ENCODE measurements at places on chromosomes 16 and 17.

GRCh38 chr16:314351-314750, 31.4 kb downstream of the PDIA2 start:
- DNase-seq = no peak

- DNase-seq = no peak
Measured at GRCh38 chr16:72255786-72256185, 83.8 kb upstream of the PMFBP1 start.

DNA sequence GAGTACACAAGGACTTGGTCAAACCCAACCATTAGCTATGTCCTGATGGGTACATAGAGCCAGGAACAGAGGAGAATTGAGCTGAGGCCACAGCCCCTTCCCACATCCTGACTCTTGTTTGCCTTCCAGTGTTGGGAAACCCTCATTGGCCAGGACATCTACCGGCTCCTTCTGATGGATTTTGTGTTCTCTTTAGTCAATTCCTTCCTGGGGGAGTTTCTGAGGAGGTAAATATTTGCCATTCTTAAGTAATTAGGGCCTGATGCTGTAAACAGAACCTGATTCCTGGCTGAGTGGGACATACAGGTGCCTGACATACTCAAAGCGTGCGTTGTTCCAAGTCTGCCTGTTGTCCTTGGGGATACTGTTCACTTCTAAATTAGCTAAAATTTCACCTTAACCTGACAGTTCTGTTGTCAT, 42.6 kb downstream of the GDE1 start:
- DNase-seq = no peak

DNA sequence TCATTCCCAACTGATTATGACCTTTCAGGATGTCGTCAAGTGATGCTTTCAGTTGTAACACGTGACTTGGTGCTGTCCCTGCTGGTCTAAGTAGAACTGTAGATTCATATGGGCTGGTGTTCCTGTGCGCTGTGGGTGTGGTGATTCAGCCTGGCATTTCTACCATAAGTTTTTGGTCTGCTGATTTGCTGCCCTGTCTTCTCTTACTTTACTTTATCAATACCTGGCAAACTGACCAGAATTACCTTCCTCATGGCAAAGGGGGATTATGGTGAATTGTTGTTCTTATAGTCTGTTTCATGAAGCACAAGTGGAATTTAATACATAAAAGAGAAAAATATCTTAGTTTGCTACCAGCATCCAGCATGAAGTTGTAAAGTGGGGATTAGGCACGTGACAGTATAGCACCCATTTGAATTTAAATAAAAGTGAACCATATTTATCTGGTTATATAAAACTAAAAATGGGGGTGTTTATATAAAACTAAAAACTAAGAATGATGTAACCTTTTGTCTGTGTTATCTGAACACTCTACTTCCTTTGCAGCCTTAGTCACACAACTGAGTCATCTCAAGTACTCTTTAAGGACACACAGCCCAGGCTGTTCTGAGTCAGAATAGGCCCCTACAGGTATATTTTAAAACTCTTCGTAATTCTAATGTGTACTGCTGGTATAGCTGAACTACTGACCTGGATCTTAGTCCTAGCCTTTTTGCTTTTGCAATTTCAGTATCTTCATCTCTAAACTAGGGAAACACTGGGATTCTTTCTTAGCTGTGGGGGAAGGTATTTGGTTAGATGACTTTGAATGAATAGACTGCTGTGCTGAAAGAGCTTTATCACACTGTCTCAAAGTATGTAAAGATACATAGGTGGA, 28.3 kb downstream of the TTC19 start:
- DNase-seq = peak; percentile 95

DNA sequence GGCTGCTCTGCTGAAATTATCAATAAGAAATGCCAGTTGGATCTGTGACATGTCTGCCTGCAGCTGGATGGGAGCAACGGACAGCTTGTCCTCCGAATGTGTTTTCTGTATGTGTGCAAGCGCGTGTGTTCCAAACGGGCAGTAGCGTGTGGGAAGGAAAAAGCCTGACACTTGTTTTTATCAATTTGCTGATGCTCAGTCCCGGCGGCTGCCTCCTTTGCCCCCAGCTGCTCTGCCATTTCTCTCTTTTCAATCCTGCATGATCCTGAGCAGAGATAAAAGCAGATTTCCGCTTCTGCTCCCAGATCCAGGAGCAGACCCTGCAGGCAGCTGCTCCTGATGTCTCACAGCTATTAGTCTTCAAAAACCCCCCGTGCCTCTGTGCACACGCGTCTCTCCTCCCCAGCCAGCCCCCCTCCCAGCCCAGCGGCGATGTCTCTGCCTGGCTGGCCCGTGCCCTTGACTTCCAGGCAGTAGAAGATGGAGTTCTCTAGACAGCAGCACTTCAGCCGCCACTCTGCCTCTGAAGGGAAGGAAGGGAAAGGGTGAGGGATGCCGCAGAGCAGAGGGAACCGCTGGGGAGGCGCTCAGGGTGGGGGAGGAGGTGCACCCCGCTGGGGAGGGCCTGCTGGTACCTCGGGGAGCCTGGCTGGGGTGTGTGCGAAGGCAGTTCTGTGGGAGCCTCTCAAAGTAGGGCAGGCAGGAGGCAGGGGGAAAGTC, 4.1 kb downstream of the PRCD start:
- no peak for DNase-seq

GRCh38 chr17:6027342-6028024, 42.7 kb upstream of the WSCD1 start:
- no peak for DNase-seq

DNA sequence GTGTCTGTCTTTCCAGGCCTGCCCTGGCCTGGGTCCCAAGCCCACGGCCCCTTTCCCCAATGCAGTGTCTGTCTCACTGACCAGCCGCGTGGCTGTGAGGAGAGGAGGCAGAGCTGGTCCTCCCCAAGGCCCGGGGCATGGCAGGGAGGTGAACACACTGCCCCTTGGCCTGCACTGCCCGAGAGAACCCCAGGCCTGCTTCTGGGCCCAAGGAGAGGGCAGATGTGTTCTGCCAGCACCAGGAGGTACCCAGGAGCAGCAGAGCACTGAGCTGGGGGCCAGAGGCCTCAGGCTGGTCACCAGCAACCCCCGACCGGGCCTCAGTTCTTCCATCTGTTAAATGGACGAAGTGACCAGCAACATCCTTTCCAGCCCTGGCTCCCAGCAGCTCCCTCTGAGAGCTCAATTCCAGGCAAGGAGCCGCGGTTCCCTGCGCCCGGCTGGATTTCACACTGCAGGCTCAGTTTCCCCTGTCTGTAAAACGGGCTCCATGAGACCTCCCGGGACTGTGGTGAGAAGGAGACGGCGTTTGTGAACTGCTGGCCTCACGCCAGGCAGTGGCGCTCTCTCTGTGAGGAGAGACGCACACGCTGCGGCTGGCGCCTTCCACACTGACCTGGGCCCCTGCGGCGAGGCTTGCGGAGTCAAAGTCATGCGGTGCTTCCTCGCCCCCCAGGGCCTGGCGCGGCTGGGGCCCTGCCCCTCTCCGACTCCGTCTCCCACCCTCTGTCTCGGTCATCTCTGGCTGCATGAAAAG, 8.1 kb upstream of the ZFPM1 start:
- DNase-seq = no peak

DNA sequence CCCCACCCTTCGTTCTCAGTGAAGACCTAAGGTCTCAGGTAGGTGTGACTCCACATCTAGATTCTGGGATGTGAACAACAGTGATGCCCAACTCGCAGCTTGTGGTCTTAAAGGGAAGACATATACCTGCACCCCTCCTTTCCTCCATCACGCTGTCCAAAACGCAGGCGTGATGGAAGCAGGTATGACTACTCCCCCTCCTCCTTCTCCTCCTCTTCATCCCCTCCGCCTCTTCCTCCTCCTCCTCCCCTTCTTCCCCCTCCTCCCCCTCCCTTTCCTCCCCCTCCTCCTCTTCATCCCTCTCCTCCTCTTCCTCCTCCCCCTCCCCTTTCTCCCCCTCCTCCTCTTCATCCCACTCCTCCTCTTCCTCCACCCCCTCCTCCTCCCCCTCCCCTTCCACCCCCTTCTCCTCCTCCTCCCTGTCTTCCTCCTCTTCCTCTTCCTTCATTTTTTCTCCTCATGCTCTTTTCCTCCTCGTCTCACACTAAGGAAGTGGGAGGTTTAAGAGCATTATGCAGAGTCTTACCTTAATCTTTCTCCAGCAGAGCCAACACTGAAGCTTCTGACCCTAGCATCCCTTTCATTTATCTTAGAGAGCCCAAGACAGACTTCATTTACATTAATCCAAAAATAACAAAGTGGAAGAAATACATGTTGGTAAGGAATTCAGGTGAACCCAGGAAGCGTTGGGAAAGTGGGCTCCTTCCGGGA, 352.5 kb downstream of the FOXL1 start:
- no peak for DNase-seq

- no peak for DNase-seq
Measured at GRCh38 chr17:77327566-77328464, 187.0 kb downstream of the SEC14L1 start.

DNA sequence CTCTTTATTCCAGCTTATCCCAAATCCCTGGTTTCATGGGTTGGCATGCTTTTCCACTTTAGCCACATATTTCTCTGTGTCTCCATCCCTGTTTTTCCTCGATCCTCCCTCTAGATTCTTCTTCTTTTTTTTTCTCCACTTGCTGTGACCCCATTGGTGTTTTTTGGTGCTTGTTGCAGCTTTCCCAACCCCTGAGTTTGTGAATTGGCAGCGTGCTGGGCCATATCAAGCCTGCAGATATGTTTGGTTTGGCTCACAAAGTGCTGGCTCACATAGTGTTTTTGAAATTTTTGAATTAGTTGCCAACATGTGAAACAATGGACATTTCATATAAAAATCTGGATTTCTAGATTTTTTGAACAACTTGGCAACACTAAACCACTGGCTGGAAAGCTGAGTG, 8.8 kb downstream of the GPR139 start:
- no peak for DNase-seq

GRCh38 chr17:15954222-15954621, 9.3 kb downstream of the ADORA2B start:
- peak; percentile 95 for DNase-seq

DNA sequence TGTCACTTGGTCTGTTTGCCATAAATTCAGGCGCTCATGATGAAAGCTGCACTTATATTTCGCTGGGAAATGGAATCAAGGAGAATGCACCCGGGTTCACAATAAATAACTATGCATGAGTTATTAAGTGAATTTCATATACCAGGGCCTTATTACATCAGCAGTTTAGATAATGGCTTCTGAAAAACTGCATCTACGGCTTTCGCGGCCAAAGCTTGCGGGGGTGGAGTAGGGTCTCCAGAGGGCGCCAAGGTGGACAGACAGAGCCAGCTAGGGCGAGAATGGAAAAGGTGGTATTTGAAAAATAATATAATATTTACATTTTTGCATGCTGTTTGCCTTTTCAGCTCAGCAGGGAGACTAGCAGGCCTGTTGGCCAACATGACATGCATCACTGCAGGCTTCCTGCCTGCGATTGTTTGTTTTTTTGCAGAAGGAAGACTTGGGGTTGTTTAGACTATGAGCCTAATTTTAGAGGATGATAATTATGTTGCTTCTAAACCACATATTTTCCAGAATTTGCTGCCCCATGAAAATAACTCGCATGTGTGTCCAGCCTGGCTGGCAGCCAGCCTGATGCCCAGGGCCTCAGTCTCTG, 173.8 kb upstream of the IRX3 start:
- no peak for DNase-seq

GRCh38 chr17:78197147-78197832, 10.1 kb downstream of the AFMID start:
- no peak for DNase-seq

DNA sequence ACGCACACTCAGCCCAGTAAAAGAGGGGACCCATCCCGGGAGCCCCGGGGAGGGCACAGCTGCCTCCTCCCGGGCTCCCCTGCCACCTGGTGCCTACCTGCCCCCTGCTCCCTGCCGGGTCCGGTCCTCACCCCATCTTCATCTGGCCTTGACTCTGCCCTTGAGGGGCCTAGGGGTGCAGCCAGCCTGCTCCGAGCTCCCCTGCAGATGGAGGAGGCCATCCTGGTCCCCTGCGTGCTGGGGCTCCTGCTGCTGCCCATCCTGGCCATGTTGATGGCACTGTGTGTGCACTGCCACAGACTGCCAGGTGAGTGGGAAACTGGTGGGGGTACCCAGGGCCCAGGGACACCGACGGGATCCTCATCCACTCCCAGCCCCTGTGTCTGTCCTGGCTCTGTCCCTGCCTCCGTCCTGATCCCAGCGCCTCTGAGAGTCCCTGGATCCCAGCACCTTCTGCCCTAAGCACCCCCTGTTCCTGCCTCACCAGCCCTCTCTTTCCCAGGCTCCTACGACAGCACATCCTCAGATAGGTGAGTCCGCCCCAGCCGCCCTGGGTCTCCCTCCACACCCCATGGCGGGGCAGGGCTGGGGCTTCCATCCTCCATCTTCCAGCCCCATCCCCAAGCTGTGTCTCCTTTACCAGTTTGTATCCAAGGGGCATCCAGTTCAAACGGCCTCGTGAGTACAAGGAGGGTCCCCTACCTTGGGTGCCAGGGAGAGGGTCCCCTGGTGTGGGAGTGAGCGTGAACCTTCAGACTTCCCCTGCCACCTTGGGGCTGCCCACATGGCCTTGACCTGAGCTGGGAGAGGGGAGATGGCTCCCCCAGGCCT, 574 bp downstream of the LAT start:
- peak; percentile 13 for DNase-seq

DNA sequence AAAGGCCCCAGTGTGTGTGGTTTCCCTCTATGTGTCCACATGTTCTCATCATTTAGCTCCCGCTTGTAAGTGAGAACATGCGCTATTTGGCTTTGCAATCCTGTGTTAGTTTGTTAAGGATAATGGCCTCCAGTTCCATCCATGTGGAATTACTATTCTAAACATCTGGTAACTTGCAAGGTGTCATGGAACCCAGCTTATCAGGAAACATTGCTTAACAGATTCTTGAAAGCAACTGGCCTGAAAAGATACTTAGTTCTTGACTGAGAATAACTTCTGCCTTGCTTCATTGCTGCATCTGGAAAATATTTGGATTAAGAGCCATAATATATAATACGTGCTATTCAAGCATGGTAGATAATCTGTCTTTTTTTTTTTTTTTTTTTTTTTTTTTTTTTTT, 27.8 kb downstream of the PAFAH1B1 start:
- no peak for DNase-seq

DNA sequence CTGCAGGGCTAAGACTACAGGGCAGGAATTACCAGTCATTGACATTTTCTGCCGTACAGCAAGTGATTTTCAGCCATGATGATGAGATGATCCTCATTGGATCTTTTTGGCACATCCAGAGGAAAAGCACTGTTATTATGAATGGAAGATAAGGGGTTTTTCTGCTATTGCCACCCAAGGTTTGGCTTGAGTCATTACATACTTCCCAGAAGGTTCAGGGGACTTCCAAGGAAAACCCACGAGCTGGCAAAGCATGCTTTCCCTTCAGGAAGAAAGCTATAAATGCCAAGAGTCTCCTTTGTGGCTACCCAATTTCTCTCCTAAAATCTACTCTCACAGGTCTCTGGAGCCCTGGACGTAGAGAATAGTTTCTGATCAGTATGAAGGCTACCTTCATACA, 6.1 kb downstream of the CHST4 start:
- no peak for DNase-seq

All from ACHN (cell line).